ENCODE measurements at places on chromosomes 16 and 17.
A peak's percentile ranks its signal among the peaks of the same experiment; 100 is the strongest.

- no peak for DNase-seq
Measured at GRCh38 chr17:82098939-82099763, 1.1 kb upstream of the FASN start.

- DNase-seq = no peak
Measured at GRCh38 chr16:31038993-31039392, 5.6 kb downstream of the STX4 start.

DNA sequence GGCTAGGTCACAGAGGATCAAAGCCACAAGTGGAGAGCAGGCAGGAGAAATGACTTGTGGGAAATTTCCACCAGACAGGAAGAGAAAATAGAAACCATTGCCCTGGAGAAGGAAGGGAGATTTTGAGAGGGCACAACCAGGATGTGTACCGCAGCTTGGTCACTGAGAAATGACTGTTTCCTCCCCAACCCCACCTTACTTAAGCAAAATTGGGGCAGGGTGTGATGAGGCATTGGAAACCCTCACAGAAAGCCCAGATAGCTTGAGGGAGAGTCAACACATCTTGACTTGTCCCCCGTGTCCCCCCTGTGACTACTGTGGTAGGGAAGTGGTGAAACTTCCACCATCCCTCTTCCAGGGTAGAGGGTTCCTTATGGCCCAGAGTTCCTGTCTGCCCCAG lies 113.5 kb upstream of the FAM20A start:
- DNase-seq = no peak

DNA sequence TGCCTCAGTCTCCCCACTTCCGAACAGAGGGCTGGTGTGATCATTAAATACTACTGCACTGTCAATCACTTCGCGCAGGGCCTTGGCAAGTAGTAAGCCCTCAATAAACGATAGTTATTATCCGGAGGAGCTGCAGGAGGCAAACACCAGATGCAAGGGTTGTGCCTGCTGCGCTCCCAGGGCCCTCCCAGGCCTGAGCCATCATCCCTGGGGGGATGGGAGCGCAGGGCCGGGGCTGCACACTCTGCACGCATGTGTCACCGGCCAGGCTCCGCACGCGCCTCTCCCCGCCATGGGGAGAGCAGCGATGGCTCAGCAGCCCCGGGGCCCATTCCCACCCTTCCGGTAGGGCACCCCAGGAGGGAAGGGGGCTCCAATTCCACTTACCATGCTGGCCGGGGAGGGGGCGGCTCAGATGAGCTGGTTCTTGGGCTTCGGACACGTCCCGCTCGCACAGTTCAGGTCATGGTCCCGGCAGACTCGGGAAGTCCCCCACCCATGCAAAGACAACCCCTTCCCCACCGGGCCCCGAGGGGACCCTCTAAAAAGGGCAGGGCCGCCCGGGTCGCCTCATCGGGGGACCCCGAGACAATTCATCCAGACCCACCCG lies 681 bp downstream of the XPO6 start:
- peak; percentile 78 for DNase-seq

DNA sequence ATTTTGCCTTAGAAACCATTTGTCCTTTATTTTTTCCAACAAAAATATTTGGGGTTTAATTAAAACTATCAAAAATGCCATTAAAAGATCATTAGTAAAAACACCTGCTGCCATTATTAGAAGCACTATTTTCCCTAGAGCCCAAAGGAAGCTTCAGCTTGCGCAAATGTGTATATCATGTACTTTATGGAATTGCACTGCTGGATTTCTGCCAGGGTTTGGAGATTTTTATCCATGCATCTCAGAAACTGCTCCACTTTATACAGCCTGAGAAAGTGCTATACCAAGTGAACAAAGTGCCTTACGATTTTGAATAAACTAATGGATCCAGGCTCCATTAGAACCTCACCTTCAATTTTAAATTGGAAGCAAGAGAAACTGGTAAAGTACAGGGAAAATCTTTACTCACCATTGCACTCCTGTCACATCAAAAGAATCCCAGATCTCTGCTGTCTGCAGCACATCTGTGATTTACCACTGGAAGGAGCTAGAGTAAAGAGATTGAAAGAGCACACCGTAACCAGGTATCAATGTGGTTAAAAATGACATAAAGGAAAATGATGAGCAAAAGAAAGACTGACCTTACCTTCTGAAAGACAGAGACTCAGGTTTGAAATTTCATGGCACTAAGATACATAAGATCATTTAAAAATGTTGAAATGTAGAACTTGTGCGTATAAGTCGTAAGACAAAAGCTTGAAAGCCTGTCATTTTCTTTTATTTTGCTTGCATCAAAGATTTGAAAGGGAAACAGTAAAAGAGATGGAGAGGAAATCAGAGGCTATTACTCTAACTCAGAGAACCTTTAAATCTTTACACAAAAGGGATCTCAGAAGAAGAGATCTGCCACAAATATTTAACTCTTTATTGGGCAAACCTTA lies 678.1 kb upstream of the GOT2 start:
- peak; percentile 6 for DNase-seq

- DNase-seq = no peak
Measured at GRCh38 chr16:84383106-84383505, 14.8 kb downstream of the ATP2C2 start.

DNA sequence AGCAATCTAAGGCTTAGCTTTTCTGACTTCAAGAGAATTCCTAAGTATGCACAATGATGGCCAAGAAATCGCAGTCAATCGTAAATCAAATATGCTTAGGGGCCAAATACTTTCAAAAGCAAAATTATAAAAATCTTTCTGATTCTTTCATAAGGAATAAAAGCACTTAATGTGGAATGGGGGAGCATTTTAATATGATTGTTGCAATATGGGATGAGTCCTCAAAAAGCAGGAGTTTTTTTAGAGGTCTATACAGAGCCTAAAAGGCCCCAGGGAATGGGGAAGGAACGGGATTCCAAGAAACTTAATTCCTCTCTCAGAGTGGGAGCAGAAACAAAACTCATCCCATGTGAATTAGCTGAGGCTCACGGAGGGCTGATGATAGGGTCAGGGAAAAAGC lies 14.7 kb upstream of the SLC39A11 start:
- no peak for DNase-seq

DNA sequence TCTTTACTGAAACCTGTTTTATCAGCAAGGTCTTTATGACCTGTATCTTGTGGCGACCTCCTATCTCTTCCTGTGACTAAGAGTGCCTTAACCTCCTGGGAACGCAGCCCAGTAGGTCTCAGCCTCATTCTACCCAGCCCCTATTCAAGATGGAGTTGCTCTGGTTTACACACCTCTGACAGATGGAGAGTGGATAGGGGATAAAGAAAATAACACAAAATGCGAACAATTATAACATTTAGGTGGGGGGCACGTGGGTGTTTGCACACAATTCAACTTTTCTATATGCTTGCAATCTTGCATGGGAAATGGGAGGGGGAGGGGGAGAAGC lies 83.3 kb downstream of the RMI2 start:
- no peak for DNase-seq

DNA sequence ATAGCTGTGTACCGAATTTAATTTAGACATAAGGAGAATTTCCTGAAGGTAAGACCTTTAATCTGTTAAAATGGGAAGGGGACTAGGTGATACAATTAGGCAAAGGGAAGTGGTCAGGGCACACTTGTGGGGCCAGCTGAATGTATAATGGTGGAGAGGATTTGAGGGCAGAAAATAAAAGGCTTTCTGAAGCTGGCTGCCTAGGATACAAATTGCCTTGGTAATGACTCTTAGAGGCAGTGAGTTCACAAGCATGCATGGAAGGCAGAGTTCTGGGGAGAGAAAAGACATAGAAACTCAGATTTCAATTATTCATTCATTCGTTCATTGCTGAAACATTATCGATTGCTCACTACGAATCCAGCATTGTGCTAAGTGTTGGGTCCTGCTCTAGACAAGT lies 12.4 kb upstream of the NFAT5 start:
- no peak for DNase-seq

- no peak for DNase-seq
Measured at GRCh38 chr17:7651665-7652387, 1.1 kb downstream of the ATP1B2 start.

- DNase-seq = no peak
Measured at GRCh38 chr16:86198206-86199118, 299.5 kb downstream of the IRF8 start.

GRCh38 chr17:31815212-31815730 lies 43.8 kb downstream of the COPRS start:
- no peak for DNase-seq

GRCh38 chr16:81779536-81780320 lies 637 bp downstream of the PLCG2 start:
- peak; percentile 20 for DNase-seq

- DNase-seq = peak; percentile 90
Measured at GRCh38 chr16:53080345-53081031, 25.7 kb downstream of the CHD9 start.

- DNase-seq = no peak
Measured at GRCh38 chr16:17446661-17447060, 24.1 kb downstream of the XYLT1 start.

- no peak for DNase-seq
Measured at GRCh38 chr17:66462010-66462409, 159.6 kb downstream of the PRKCA start.

- no peak for DNase-seq
Measured at GRCh38 chr17:28345419-28346198, 10.0 kb downstream of the TNFAIP1 start.

Measured in iris pigment epithelial cell (primary cell).